Activated T-helper 2 cell treated with anti-CD3 and anti-CD28 coated beads, Interferon-gamma antibody, Interleukin-2, Interleukin-4, amounts not matched to agents 10 μg/mL and 5 μg/mL and 100 μg/mL, durations not matched to agents 14 hours and 24 hours and 36 hours (primary cell): ENCODE measurements at places on chromosomes 16 and 17. TPM values are rescaled to one million over a fixed set of nuclear protein-coding genes. Genes with fewer than 3 reads are reported as not detected.

Gene ANKRD13B
- total RNA-seq = 34.1 and 41.6 TPM in 2 replicates

Gene OR1F1
- total RNA-seq = not detected in 2 replicates

Gene RNF222
- total RNA-seq = not detected in 2 replicates

Gene CTRB2
- total RNA-seq = not detected in 2 replicates

Gene PRCD
- not detected in 2 replicates for total RNA-seq

Gene COG7
- 23.8 and 24.2 TPM in 2 replicates for total RNA-seq

Gene KRTAP9-2
- total RNA-seq = not detected in 2 replicates

Gene SPSB3
- total RNA-seq = 27.1 and 28.3 TPM in 2 replicates

Gene CIBAR2
- not detected in 2 replicates for total RNA-seq

Gene SOCS7
- 25.9 and 30.5 TPM in 2 replicates for total RNA-seq

Gene TLK2
- total RNA-seq = 45.5 and 48.4 TPM in 2 replicates

Gene KRT32
- total RNA-seq = not detected in 2 replicates

Gene TMEM106A
- 18.5 and 22.0 TPM in 2 replicates for total RNA-seq

Gene SDR42E2
- 0.09 TPM in 1 of 2 replicates, not detected in the other for total RNA-seq

Gene CCDC200
- not detected in 2 replicates for total RNA-seq

Gene CDRT15
- not detected in 2 replicates for total RNA-seq

Gene NUFIP2
- 83.3 and 85.7 TPM in 2 replicates for total RNA-seq

Gene NPTX1
- total RNA-seq = 5.2 and 5.7 TPM in 2 replicates

Gene MT2A
- total RNA-seq = 827 and 878 TPM in 2 replicates

Gene HGS
- total RNA-seq = 130 and 134 TPM in 2 replicates

Gene FOXJ1
- 0.11 TPM in 2 replicates for total RNA-seq

Gene DNAH9
- not detected in 2 replicates for total RNA-seq

Gene SREBF1
- 166 and 175 TPM in 2 replicates for total RNA-seq

Gene CTF1
- total RNA-seq = 0.21 and 0.30 TPM in 2 replicates

Gene REXO5
- total RNA-seq = 11.4 and 11.8 TPM in 2 replicates

Gene CNTNAP4
- total RNA-seq = not detected in 2 replicates

Gene COG4
- total RNA-seq = 37.9 and 44.5 TPM in 2 replicates

Gene RNF227
- total RNA-seq = 4.8 and 5.0 TPM in 2 replicates

Gene MMP25
- total RNA-seq = 7.7 TPM in 2 replicates

Gene NPIPA2
- total RNA-seq = 4.8 and 5.1 TPM in 2 replicates

Gene SMPD3
- total RNA-seq = 0.07 and 0.25 TPM in 2 replicates

Gene MILR1
- total RNA-seq = 0.16 and 0.46 TPM in 2 replicates

Gene MYLK3
- total RNA-seq = 0.25 and 0.32 TPM in 2 replicates

Gene IL17C
- total RNA-seq = not detected in 2 replicates

Gene CCL15
- total RNA-seq = not detected in 2 replicates

Gene GNAO1
- total RNA-seq = 0.57 and 0.83 TPM in 2 replicates

Gene MYH3
- 3.9 and 4.6 TPM in 2 replicates for total RNA-seq

Gene CNTD1
- total RNA-seq = 0.09 TPM in 1 of 2 replicates, not detected in the other

Gene NETO2
- total RNA-seq = 6.2 and 6.9 TPM in 2 replicates

Gene DPEP3
- not detected in 2 replicates for total RNA-seq

Gene AANAT
- 0.18 TPM in 1 of 2 replicates, not detected in the other for total RNA-seq

Gene KRTAP4-9
- not detected in 2 replicates for total RNA-seq

Gene TBC1D3
- not detected in 2 replicates for total RNA-seq

Gene ABAT
- 22.5 and 24.2 TPM in 2 replicates for total RNA-seq

Gene KCNJ2
- 0.11 TPM in 1 of 2 replicates, not detected in the other for total RNA-seq

Gene KIFC3
- total RNA-seq = 0.16 and 0.52 TPM in 2 replicates

Gene G6PC1
- not detected in 2 replicates for total RNA-seq

Gene HSD17B2
- total RNA-seq = not detected in 2 replicates

Gene ORC6
- 56.2 and 56.8 TPM in 2 replicates for total RNA-seq

Gene IFT20
- 21.1 and 24.1 TPM in 2 replicates for total RNA-seq

Gene MYADML2
- not detected in 2 replicates for total RNA-seq

Gene MPHOSPH6
- total RNA-seq = 46.4 and 47.4 TPM in 2 replicates

Gene IGFALS
- not detected in 2 replicates for total RNA-seq

Gene PABPN1L
- total RNA-seq = not detected in 2 replicates

Gene PDE6G
- 11.1 and 15.4 TPM in 2 replicates for total RNA-seq
